ENCODE measurements at places on chromosomes 7 and 10.
A peak's percentile ranks its signal among the peaks of the same experiment; 100 is the strongest.

- DNase-seq: no peak
These were observed 78.5 kb upstream of the PPIF start for GRCh38 chr10:79268742-79269141.

DNA sequence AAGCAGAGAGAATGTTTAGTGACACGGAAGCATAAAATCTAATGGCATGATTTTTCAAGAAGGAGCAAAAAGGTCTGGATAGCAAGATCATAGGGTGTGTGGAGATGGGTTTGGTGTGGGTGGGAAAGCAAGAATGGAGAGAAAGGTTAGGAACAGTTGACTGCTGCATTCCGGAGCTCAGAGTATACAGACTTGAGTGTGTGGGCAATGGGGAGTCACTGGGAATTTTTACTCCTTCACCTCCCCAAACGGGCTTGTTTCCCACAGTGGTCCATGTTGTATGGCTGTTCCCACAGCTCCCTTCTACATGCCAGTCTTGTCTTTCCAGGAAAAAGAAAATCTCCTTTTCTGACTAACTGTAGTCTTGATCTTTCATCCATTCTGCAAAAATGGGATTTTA, 122.1 kb downstream of the CDK6 start:
- no peak for DNase-seq

DNA sequence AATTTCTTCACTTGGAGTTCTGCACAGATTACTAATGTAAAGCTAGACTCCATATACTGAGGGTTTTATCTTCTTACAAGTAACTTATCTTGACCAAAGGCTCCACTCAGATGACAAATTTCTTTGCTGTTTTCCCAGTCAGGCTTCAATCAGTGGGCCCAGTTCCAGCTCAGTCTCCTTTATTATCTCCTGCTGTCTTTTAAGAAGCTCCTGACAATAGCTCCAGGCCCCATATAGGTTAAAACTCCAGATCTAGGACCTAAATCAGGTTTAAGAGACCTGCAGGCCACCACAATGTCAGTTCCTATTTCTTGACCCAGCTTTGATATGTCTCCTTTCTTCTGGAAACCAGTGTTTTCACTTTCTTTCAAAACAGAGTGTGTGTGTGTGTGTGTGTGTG, 165.2 kb downstream of the RELN start:
- DNase-seq: no peak

- DNase-seq: no peak
These were observed 29.9 kb upstream of the PDCD4 start for GRCh38 chr10:110841767-110842267.

DNA sequence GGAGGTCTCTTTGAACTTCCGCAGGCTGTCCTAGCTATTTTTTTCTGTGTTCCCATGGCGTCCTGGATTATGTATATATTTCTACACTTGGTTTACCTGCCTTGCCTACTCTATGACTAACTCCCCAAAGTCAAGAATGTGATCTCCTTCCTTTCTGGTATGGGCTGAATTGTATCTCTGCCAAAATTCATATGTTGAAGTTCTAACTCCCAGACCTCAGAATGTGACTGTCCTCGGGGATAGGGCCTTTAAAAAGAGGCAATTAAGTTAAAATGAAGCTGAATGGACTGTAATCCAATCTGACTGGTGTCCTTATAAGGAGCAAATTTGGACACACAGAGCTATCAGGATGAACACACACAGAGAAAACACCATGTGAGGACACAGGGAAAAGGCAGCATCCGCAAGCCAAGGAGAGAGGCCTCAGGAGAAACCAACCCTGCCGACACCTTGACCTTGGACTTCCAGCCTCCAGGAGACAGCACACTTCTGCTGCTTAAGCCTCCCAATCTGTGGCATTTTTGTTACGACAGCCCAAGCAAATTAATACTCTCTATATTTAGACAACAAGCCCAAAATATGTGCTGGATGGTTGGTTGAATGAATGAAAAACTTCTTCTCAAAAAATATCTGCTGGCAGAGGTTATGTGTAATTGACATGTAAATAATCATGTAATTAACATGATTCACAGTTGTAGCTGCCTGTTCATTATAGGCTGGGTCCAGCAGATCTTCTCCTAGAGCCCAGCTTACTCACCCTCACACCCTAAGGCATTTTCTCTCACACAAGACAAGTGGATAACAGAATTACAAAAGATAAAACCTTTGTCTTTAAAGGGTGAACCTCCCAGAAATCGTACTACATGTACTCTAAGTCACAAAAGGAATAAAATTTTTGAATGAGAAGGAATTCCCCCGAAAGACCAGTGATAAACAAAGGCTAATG, 123.7 kb downstream of the CUBN start:
- no peak for DNase-seq

GRCh38 chr7:92259610-92260247, 14.0 kb downstream of the ANKIB1 start:
- no peak for DNase-seq

DNA sequence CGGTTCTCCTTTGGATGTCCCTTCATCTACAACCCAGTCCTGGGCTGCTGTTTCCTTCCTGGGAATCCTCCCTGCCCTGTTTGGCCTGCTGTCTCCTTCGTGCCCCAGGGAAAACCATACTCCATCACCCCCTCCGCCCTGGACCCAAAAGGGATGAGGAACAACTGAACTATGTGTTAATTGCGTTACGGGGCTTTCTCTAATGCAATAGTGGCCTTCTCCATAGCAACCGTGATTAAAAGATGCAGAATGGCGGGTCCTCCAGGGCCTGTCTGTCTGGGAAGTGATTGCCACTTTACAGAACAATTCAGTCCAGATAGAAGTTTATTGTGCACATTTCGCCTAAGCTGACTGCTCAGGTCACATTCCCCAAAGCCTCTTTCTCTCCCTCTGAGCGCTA, 112.0 kb upstream of the FGFR2 start:
- DNase-seq: no peak

- DNase-seq: no peak
These were observed 37.8 kb upstream of the FXYD4 start for GRCh38 chr10:43333653-43334052.

GRCh38 chr7:4675771-4676367, 6.2 kb upstream of the FOXK1 start:
- DNase-seq: no peak

DNA sequence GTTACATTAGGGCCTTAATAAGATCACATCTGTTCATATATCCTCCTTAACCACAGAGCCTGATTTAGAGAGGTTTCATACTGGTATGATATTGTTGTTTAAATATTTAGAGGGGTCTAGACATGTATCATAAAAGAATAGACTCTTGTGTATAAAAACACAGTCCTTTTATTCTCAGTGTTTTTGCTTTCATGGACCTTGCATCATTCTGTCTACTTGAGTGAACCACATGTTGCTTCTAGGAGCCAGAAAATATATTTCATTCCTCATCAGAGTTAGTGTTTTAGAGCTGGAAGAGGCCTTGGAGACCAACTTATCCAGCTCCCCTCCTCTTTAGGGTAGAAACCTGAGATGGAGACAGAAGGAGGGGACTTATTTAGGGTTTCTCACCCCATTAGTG, 312.8 kb downstream of the LRMDA start:
- DNase-seq: no peak

DNA sequence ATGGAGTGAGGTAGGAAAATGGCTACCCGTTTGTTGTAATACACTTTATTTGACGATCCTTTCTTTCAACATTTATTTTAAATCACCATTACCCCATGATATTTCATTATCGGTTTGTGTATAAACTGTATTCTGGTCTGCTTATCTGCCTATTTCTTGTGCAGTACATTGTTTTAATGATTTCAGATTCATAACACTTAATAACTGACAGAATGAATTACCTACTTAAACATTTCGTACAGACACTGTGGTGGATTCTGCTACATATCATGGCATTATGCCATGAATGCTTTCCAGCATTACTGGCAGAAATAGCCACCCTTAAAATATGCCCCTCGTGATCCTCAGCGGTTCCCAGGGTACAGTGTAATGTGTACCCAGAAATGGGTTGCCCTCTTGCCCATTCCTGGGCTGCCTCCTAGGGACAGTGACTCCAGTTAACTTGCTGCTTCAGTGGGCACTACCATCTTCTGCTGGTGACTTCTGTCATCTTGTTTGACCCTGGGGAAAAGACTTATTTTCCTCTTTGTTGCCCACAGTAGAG, 74.5 kb downstream of the C1GALT1 start:
- no peak for DNase-seq

DNA sequence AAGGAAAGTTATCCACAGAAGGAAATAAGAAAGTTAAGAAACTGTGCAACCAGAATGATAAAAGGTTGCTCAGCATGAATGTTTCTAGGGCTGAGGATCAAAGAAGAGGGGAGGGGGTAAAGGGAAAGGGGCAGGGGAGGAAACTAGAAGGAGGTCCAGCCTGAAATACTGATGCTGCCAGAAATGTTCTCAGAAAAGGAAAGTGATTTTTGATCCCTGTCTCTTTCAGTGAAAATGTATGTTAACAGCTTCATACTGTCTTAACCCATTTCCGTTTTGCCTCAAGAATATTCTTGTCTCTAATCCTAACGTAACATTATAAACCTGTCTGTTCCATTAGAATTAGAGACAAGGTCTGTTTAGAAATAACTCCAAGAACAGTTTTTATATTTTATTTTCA, 49.6 kb downstream of the NEBL start:
- no peak for DNase-seq

DNA sequence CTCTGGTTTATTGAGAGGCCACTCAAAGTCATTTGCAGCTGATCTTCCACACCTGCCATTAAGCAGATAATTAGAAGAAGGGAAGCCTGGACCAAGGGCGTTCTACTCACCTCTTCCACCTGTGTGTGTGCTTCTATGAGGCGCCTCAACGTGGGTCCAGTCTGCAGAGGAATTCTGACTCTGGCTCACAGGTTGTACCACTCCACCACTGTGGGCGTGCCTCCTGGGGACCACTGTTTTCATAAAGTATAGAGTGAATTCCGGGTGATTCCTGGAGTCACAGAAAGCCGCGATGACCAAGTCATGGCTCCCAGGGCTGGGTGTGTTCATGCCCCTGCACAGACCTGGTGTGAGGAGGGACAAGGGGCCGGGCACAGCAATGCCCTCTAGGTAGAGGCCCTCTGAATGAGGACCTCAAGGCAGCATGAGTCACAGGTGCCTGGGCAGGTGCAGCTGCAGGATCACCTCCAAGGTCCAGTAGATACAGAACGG, 408.3 kb upstream of the MGMT start:
- no peak for DNase-seq

GRCh38 chr7:108290459-108291151, 160.4 kb upstream of the LAMB4 start:
- DNase-seq: no peak

DNA sequence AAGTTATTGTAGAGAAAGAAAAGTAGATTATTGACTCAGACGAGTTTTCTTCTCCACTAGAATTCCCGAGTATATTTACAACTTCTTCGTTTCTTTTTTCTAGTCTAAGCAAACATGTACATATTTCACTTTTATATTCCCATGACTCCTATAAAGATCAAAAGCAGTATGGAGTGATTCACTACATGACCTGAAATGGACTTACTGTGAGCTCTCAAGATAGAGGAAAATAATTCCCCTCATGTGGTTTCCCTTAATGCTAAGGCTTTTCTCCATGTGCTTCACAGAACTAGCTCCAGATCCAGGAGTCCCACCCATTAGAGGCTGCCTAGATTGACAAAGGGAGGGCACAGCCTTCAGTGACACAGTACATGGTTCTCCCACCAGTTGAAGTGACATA, 823.1 kb upstream of the LRRTM3 start:
- DNase-seq: no peak

GRCh38 chr7:108088729-108089128, 41.4 kb downstream of the LAMB4 start:
- no peak for DNase-seq

GRCh38 chr7:152406491-152406890, 29.3 kb downstream of the KMT2C start:
- no peak for DNase-seq

DNA sequence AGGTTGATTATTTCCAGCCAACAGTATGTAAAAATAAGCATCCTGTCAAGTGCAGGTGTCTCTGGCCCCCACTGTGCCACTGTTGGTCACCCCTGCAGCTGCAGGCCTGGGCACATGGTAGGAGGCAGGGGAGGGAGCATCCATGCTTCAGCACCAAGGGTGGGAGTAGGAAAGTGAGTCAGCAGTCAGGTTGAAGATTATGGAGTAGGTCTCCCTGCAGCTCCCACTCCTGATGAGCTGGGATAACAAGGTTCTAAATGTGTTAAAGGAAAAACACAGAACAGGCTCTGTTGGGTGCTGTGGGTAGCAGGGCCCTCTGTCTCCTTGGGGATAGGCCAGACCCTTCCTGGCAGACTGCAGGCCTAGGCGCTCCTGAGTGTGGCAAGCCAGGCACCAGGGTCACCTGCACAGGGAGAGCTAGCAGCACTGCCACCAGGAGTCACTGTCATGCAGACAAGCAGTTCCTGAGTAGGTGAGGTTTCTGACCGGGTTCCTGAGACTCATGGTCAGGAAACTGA, 59.3 kb downstream of the NUDCD3 start:
- DNase-seq: peak; percentile 27

DNA sequence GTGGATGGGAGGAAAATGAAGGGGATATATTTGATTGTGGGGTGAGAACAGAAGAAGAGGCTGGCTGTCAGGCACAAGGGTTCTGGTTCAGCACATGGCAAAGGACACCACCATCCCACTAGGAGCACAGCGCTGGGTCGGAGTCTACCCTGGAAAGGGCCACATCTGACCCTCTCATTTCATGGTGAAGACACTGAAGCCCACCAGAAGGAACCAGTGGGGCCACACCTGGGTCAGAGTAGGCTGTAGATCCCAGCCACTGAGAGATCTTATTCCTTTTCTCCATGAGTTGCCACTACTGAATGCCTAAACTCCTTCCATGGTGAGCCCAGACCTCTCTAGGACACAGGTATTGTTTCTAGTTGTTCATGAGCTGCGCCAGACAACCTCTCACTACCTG, 25.8 kb downstream of the SFTPD start:
- DNase-seq: no peak

DNA sequence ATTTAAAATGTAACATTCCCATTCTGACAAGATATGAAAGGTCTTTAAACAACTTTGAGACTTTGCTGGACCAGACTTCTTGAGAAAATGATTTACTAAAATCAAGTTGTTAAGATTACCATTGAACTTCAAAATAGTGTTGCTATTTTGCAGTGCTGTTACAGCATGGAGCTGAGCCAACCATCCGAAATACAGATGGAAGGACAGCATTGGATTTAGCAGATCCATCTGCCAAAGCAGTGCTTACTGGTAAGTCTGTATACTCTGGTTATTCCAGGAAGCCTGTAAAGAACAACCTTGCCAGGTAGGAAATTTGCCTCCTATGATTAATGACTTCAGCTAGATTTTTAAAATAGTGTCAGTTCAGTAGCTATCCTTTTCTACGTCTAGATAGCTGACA, 18.8 kb downstream of the TNKS2 start:
- DNase-seq: no peak

DNA sequence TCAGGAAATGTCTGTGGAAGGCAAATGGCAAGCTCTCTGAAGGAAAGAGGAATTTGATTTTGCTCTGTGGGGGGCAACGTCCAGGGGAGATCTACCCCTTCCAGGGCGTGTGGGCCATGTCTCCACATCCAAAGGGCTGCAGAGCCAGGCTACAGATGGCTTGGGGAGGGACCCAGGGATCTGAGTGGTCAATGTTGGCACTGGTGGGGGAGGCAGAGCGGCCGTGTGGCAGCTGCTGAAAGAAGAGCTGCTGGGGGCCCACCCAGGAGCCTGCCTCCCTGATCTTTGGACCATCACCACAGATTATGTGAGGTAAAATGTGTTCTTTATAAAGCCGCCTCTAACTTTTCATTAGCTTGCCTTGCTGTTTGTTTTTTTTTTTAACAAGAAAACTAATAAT, 144.1 kb downstream of the HERPUD2 start:
- DNase-seq: no peak

- no peak for DNase-seq
These were observed 11.6 kb upstream of the CHST15 start for GRCh38 chr10:124105045-124105444.

- no peak for DNase-seq
These were observed 191.9 kb downstream of the MAD1L1 start for GRCh38 chr7:2040893-2041270.

Data from erythroblast (primary cell).